ENCODE measurements at places on chromosomes 2 and 18.

DNA sequence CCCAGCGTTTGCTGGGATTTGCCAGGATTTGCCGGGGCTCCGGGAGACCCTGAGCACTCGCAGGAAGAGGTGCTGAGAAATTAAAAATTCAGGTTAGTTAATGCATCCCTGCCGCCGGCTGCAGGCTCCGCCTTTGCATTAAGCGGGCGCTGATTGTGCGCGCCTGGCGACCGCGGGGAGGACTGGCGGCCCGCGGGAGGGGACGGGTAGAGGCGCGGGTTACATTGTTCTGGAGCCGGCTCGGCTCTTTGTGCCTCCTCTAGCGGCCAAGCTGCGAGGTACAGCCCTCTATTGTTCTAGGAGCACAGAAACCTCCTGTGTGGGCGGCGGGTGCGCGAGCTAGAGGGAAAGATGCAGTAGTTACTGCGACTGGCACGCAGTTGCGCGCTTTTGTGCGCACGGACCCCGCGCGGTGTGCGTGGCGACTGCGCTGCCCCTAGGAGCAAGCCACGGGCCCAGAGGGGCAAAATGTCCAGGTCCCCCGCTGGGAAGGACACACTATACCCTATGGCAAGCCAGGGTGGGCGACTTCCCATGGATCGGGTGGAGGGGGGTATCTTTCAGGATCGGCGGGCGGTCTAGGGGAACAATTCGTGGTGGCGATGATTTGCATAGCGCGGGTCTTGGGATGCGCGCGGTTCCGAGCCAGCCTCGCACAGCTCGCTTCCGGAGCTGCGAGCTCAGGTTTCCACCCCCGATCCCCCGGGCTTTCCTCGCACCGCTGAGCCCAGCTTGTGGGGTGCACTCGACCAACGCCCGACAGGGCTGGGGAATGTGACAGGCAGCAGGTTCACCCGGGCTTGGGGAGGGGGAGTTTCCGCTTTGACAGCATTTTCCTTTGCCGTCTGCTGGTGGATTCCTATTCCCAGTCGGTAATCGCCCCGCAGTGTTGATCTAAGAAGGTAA is 2.8 kb downstream of the ONECUT2 start:
- DNase-seq: peak; percentile 93

DNA sequence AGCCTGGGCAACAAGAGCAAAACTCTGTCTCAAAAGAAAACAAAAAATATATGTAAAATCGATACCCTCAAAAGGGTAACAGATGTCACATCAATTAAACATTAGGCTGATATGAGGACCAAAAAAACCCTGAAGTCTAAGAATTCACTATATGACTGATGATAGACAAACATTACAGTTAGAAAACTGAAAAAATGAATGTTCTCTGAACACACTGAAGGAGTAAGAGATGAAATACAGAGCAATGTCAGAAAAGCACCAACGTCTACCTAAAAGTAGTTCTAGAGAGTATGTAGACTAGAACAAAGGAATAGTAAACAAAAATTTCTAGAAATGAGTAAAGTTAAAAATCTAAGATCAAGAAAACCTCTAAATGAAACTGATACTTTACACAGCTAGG is 81.9 kb downstream of the SLC66A3 start:
- no peak for DNase-seq

DNA sequence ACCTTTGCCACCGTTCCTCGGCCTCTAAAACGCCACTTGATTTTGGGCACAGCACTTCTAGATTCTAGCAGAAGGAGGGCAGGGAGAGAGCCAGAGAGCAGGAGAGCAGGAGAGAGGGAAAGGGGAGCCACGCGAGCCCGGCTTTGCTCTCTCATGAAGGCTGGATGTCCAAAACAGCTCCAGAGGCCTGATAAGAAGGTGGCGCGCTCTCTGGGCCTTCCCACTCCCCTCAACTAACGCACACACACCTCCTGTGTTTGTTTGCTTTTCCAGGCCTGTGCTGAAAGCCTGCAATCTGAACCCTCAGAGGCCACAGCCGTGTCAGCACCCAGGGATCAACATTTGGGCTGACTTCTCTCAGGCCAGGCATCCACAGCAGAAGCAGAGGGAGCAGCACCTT is 184.8 kb upstream of the SOX11 start:
- no peak for DNase-seq

- DNase-seq: no peak
These were observed 75.2 kb upstream of the RNU4ATAC start for GRCh38 chr2:121455446-121455845.

GRCh38 chr2:40487602-40488001 is 35.7 kb upstream of the SLC8A1 start:
- DNase-seq: no peak

- no peak for DNase-seq
These were observed 236.5 kb downstream of the TPGS2 start for GRCh38 chr18:36592282-36592681.

- DNase-seq: no peak
These were observed 174.7 kb downstream of the ACKR3 start for GRCh38 chr2:236744281-236744705.

- DNase-seq: no peak
These were observed 89.1 kb upstream of the RIOK3 start for GRCh38 chr18:23363865-23364570.

GRCh38 chr2:134819334-134819733 is 19.1 kb upstream of the ACMSD start:
- DNase-seq: no peak

- DNase-seq: no peak
These were observed 12.9 kb upstream of the NCKAP5 start for GRCh38 chr2:133581010-133581760.

DNA sequence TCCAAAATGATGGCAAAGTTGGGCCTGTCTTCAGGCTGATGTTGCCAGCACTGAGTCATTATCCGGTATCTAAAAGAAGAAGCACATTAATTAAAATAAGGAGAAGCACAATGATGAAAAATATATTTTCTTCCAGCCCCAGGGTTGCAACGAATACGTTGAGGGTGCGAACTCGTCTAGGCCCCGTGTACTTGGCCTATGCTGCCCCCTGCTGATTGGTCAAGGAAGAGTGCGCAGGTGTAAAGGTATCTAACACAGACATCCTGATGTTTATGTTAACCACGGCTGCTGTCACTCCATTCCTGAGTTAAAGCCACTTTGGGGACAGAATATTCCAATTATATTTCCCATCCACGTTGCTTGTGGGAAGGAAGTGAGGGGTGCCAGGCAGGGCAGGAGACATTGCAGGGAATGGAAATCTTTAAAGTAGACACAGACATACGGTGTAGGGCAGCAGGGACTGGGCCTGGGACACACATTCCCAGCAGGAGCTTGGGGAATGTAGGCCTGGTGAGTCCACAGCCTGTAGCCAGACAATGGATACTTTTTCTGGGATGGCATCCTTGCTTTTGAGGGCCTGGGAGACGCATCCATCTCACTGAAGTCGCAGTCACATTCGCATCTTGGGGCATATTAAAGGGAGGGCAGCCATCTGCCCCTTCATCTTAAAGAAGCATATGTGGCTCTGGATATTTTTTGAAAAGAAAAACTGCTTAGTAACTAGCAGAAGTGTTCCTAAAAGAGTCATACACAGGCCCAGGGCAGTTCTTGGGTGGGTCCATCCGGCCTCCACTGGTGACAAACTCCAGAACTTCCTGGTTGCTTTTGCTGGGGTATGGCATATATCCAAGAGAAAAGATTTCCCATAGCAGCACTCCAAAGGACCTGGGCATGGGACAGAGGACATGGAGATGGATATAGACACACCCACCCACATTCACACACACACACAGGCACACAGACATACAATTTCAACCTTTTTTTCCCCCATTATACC is 81.9 kb downstream of the CLIP4 start:
- peak; percentile 11 for DNase-seq

DNA sequence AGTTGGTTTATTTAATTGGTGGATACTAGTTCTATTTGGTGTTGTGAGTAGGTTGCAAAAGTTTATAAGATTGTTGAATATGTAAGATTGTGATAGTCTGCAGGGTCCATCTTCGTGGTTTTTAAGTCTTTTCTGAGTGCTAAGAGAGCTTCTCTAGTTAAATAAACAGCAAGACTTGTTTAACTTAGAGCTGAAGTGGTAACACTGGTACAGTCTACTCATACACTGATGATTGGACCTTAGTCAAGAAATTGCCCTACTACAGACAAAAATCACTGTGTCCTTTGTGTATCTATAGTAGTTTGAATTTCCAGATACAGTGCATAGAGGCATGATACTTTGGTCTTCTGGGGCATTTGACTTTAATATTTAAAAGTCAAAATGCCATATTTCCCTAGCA is 94.6 kb downstream of the PHLPP1 start:
- DNase-seq: no peak

GRCh38 chr2:8133913-8134472 is 547.9 kb upstream of the ID2 start:
- DNase-seq: peak; percentile 19

- no peak for DNase-seq
These were observed 380.2 kb upstream of the RAB12 start for GRCh38 chr18:8229040-8229439.

- DNase-seq: peak; percentile 53
These were observed 9.8 kb upstream of the MGAT5 start for GRCh38 chr2:134244086-134244485.

DNA sequence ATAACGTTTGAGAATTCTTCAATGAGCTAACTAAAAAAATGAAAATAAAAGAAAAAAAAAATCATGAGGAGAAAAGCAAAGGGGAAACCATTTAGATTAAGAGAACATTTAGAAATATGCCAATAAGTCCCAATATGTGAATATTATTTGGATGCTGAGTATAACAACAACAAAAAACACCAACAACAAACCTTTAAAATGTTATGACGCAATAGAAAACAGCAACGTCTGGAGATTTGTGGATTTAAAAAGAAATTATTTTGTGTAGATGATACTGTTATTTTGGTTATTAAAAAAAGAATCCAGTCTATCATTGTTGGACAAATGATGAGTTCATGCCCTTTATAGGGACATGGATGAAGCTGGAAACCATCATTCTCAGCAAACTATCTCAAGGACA is 417.2 kb downstream of the LRRTM4 start:
- no peak for DNase-seq
